Gastroesophageal sphincter (tissue), 4 donors: ENCODE measurements at places on chromosomes 4 and X.

GRCh38 chr4:169039251-169039954 is 29.3 kb upstream of the CBR4 start:
- no peak for ATAC-seq

- ATAC-seq = peak; percentile 90
Measured at GRCh38 chr4:121717680-121718237, 21.0 kb upstream of the ANXA5 start.

DNA sequence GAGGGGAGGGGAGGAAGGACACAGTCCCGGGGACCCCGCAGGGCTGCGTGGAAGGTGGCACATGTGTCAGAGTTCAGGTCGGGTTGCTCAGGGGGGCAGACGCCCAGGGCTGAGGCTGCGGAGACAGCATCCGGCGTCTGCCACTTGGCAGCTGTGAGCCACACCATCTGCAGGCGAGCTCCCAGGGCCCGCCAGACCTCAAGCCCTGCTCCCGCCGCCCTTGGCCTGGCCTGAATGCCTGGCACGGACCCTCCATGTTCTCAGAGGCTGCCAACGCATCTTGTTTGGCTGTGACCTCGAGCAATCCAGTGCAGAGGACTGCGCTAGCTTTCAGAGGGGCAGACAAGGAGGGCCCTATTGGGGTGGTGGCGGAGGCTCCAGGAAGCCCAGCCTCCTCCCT is 5.1 kb downstream of the BGN start:
- ATAC-seq = no peak

- ATAC-seq = peak; percentile 79
Measured at GRCh38 chr4:107913283-107913899, 18.0 kb upstream of the CYP2U1 start.

DNA sequence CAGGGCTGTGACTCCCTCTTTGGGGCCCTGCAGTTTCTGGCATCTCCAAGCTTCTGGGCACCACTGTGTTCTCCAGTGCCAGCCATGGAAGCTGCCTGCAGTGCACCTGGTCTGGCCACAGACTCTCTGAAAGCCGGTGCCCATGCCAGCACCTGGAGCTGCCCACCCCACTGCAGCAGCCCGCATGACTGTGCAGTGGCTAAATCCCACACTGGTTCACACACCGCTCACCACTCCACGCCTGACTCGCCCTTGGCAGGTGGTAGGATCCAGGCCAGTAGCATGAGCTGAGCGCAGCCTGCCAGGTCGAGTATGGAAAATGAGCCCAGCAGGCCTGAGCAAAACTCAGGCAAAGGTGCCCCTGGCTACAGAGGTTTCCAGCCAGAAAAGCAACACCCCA is 72.8 kb upstream of the INTU start:
- no peak for ATAC-seq

DNA sequence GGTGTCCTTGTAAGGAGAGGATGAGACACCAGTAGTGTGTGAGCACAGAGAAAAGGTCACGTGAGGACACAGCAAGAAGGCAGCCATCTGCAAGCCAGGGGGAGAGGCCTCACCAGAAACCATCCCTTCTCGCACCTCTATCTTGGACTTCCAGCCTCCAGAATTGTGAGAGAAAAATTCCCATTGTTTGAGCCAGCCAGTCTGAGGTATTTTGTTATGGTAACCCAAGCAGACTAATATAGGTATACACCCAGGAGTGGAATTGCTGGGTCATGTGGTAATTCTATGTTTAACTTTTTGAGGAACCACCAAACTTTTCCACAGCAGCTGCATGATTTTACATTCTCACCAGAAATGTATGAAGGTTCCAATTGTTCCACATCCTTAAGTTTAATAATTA is 25.6 kb downstream of the ZDHHC9 start:
- ATAC-seq = no peak

DNA sequence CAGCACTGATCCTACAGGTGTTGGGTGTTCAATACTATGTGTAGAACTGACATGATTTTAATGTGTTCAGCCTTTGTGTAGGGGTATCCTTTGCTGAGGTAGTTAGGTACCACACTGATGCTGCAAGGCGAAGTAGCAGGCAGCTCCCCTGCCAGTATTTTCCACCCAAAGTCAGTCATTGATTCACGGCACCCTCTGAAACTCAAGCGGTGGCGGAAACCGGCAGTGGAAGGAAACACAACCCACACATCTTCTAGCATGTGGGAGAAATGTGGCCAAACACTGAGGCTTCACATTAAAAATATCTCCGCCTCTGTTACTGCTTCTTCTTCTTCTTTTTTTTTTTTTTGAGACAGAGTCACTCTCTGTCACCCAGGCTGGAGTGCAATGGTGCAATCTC is 126.3 kb downstream of the AASDH start:
- ATAC-seq = no peak

DNA sequence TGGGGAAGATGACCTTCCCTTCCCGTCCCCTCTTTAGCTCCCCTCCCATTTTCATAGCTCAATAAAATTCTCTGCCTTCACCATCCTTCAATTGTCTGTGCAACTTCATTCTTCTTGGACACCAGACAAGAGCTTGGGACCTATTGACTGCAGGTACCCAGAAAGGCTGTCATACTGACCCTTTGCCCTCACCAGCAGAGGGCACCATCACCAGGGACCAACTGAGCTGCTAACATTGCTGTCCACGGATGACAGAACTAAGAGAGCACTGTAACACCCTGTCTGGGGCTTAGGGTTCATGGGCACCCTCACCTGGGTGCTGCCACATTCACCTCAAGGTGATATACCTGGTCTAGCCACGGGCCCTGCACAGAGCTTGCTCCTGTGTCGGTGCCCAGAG is 141.3 kb upstream of the VCX3B start:
- ATAC-seq = no peak

DNA sequence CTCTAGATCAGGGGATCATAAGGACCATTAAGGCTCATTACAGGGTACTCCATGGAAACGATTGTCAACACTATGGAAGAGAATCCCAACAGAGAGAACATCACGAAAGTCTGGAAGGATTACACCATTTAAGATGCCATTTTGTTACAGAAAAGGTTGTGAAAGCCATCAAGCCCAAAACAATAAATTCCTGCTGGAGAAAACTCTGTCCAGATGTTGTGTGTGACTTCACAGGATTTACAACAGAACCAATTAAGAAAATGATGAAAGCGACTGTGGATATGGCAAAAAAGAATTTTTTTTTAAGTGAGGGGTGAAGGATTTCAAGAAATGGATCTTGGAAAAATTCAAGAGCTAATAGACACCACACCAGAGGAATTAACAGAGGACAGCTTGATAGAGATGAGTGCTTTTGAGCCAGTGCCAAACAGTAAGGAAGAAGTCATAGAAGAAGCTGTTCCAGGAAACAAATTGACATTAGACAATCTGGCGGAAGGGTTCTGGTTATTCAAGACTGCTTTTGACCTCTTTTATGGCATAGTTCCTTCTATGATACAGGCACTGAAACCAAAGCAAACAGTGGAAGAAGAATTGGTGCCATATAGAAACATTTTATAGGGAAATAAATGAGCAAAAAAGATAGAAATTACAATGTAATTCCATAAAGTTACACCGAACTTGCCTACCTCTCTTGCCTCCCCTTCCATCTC is 17.3 kb upstream of the LSM6 start:
- no peak for ATAC-seq

DNA sequence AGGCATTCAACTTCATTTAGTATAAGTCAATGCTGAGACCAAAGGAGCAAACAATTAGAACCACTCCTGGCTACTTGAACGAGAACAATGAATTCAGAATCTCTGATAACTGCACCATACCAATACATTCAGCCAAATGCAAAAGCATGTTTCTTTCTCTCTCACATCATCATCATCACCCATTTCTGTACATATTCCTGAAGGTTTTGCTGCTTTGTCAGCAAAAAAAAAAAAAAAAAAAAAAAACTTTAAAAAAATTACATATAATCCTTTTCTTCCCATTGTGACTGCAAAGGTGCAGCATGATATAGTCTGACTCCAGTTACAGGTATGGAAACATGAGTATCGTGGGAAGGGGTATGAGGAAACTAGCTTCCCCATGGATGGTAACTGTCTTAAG is 35.6 kb downstream of the FBXW7 start:
- no peak for ATAC-seq
